Stimulated activated CD8-positive, alpha-beta memory T cell treated with anti-CD3 and anti-CD28 coated beads, Interleukin-7, amount 100 ng/mL, for 1 hour (primary cell): ENCODE measurements at places on chromosomes 3 and 15.

DNA sequence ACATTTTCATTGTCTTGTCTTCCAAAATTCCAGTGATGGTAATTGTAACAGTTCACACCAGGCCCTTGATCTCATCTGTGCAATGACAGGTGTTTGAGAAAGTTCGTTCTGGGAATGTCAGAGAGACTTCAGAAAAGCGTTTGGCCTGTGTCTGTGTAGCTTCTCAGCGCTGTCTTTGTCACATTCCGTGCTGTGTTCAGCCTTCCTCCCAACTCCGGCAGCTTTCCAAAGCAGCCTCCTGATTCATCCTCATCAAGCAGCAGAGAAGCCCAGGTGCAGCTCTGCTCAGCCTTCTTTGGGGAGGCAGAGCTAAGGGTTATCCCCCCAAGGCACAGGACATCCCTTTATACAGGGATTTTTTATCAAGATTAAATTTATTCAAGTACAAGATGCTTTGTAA lies 494.0 kb upstream of the SUCLG2 start:
- DNase-seq, result no peak

GRCh38 chr3:30315447-30315846 lies 291.0 kb upstream of the TGFBR2 start:
- DNase-seq, result no peak

DNA sequence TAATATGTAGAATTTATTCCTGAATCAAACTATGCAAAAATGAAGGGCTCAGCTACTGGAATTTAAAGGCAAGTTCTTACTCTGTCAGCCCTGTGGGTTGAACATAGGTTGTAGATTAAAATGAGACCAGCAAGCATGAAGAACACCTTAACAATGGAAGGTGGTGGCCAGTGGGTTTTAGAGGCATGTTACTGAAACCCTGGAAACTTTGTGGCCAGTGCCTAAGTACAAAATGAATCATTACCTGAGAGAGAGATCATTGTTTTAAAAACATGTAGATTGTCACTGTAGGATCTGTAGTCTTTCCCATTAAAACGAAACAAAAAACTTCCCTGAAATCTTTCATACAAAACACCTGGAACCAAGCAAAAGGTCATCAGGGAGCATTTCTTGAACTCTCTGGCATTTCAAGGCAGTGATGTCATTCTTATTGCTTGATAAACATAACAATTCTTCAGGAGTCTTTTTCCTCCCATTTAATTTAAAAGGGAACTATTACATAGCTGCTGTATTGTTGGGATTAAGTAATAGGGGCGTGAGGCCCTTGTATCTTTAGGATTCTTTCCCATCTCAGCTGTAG lies 51.8 kb downstream of the TMEM108 start:
- DNase-seq, result no peak

DNA sequence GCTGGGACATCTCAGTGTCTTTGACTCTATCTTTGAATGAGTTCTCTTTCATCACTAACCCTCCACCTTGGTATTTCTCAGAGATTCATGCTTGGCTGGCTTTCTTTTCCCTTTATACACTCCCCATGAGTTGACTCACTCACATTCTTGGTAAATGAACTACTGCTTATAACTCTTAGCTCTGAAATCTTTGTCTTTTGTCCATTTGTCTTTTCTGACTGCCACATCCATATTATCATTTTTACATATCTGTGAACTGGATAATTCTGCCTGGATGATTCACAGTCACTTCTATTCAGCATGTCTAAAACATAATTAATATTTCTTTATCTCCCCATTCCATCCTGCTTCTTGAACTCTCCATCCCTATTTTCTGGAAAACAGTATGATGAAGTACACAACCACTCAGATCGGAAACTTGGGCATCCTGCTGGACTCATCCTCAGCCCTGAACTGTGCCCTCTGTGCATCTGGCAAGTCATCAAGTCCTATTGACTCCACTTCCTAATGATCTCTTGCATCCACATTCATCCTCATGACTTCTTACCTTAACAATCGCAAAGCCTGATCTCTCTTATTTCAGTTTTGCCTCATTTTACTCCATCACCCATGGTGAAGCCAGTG lies 66.9 kb downstream of the KCNAB1 start:
- DNase-seq, result no peak

- DNase-seq, result no peak
Observed at GRCh38 chr3:51997935-51998596, 2.4 kb upstream of the RPL29 start.

- no peak for DNase-seq
Observed at GRCh38 chr15:41573396-41573795, 14.4 kb downstream of the TYRO3 start.

DNA sequence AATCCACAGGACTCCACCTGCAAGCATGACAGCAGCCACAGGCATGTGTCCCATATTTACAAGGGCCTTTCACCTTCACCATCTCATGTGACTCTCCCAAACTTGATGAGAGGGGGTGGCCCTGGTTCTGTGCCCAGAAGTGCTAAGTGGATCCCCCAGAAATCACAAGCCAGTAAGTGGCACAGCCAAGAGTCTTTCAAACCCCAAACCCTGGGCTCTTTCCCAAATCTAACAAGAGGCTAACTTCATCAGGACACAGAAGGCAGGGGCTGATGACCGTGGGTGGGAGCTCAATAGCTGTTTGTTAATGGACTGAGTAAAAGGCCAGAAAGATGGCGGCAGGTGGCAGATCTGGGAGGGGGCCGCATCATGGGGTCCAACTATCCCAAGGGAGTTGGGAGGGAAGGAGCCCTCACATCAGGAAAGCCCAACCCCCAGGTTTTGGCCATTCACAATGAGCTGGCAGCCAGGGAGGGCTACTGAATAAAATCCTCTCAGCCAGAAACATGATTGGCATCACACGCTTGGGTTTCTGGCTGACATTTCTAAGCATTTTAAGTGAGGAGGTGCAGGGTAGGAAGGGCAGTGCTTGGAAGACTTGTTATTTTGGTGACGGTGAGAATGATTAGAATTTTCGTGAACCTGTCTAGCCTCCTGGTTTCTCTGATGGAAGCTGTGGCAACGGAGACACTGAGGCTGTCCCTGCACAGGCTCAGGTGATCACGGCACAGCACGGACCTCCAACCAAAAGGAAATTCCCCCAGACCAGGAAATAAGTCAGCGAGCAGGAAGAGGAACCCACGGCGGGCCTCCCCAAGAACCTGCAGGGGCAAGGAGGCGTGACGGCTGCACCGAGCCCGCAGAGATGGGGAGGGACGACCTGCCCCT lies 109.3 kb downstream of the OXNAD1 start:
- no peak for DNase-seq

GRCh38 chr3:113354307-113354706 lies 87.0 kb downstream of the CFAP44 start:
- DNase-seq, result no peak

GRCh38 chr15:90219421-90220141 lies 14.2 kb downstream of the CIB1 start:
- DNase-seq, result no peak

DNA sequence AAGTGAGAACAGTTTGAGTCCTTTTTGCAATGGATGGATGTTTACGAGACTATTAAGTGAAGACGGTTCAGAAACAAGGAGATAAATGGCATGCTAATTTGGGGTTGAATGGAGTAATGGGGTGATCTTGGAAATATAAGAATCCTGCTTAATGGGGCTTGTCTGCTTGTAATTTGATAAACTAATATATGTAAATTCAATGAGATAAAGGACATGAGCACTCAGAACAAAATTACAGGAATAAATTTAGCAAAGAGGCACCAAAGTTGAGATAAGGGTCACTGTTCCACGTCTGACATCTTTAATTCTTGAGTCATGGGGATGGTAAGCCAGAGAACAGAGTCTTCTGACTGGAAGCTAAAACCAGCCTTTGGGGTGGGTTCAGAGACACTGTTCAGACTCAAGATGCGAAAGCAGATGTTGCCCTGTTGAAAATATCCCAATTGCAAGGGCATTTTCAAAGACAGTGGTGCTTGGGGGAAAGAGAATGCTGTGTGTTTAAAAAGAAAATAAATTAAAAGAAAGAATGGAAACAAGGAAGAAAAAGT lies 67.8 kb upstream of the CHRNB4 start:
- no peak for DNase-seq

DNA sequence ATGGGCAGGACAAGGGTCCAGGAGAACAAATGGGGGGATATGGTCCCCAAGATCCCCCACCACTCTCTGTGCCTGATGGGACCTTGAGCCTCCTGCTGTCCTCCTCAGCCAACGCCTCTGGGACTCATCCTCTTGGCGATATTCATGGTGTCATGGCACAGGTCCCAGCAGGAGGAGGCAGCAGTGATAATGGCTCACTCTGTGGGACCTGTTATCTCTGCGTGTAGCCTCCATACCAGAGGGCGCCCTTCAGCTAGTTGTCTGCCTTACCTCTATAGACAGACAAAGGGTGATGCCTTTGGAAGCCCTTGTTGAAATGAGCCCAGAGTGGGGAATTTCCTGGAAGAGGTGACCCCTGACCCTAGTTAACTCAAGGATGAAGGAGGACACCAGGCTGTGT lies 7.4 kb downstream of the ZBTB47 start:
- no peak for DNase-seq

DNA sequence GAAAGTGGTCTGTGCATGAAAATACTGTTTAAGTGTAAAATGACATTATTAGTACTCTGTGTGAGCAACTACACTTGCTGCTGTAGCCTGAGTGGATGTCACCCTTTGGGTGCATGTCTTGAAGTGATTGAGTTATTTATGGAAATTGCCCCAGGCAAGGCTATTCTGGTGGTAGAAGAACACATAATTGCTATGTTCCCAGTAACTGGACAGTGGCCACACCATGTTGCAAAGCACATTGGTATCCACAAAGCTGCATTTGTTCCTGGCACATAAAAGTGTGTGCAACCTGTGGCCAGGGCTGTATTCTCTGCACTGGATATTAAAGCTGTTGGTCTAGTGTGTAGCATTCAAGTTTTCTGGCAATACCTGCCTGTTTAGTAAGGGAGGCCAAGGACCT lies 23.8 kb downstream of the MTMR14 start:
- no peak for DNase-seq

DNA sequence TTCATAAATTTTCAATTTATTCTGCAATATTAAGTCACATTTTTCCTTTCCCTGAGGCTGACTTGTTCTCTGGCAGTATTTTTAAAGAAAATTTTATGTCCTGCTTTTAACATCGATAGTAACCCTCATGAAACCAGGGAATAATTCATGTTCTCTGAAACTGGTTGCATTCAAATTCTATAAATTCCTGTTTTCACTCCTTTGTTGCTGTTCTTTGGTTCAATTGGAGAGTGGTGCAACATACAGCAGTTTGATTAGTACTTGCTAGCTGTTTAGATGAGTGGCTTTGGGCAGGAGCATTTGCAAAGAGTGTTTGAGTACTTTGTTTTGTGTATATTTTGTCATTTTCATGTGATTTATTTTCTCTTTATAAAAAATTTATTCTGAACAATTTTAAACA lies 19.2 kb downstream of the ZIC1 start:
- no peak for DNase-seq

DNA sequence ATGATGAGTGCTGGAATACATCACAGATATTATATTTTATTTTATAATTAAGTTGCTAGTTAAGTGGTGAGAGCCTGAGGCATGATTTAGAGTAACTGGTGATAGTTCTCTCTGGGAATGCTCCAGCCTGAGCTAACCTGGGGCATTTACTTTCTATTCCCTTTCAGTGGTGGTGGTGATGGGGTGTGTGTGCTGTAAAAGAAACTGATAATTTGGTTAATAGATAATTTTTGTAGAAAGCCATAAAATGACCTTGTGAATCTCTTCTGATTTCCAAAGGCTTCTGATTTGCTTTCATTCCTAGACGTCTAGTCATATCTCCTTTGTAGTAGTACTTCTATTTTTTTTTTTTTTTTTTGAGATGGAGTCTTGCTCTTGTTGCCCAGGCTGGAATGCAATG lies 46.8 kb upstream of the DPPA4 start:
- no peak for DNase-seq

GRCh38 chr15:92393071-92393979 lies at the start of gene ST8SIA2:
Gene ST8SIA2 (plus strand): TSS chr15:92393881. CDS start chr15:92394065, 184 bp downstream.
- DNase-seq, result no peak
